ENCODE measurements at places on chromosomes 16 and 17. TPM values are rescaled to one million over a fixed set of nuclear protein-coding genes. Genes with fewer than 3 reads are reported as not detected.

OR1F1 gene
- not detected for total RNA-seq

LITAFD gene
- total RNA-seq = not detected

LRRC37A2 gene
- total RNA-seq = 5.0 TPM

KRT25 gene
- total RNA-seq = not detected

MMP2 gene
- total RNA-seq = 88.7 TPM

PRSS33 gene
- not detected for total RNA-seq

CBFA2T3 gene
- total RNA-seq = 11.5 TPM

CMTM2 gene
- not detected for total RNA-seq

RNF157 gene
- 18.0 TPM for total RNA-seq

Data from left ventricle myocardium superior (tissue), 1 donor.